HuH-7.5 (cell line): ENCODE measurements at places on chromosomes 2 and 18.

DNA sequence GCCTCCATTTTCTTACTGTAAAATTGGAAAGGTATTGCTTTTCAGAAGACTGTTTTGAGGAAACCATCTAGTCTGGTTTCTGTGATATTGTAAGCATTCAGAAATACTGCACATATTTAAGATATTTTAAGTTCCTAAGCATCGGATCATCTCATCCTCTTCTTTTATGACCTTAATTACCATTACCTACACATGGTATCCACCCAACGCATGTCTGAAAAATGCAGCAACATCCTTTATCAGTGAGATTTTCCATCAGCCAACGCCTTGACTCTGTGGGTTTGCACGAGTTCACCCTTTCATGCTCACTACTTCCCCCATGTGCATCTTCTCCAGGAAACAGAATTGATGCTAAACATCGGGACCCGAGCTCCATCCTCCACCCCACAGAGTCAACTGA is 84.3 kb downstream of the COL4A4 start:
- no peak for DNase-seq

DNA sequence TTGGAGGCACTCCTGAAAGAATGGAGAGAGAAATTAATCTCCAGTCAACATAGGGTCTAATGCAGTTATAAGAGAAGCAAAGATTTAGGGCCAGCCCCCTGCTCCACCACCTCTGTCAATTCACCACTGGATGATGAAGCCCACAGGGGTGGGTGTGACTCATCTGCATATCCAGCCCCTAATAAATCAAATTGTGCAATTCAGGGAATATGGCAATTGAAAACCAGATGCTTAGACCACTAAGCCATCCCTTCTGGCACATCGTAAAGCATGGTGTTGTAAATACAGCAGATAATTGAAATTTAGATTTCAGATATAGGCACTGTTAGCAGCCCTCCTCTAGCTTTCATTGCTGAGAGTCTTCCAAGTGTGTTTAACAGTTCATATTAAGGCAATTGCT is 541.4 kb downstream of the PARD3B start:
- no peak for DNase-seq

- DNase-seq, result no peak
Measured at GRCh38 chr18:45171679-45172191, 443.5 kb upstream of the SLC14A2 start.

DNA sequence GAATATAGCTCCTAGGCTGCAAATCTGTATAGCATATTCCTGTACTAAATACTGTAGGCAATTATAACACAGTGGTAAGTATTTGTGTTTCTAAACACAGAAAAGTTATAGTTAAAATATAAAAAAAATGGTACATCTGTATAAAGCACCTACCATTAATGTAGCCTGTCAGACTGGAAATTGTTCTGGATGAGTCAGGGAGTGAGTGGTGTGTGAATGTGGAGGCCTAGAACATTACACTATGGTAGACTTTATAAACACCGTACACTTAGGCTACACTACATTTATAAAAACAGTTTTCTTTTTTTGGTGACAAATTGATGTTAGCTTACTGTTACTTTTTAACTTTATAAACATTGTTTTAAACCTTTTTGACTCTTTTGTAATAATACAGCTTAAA is 226.3 kb downstream of the CCDC85A start:
- DNase-seq, result no peak

- peak; percentile 81 for DNase-seq
Measured at GRCh38 chr2:234881413-234882241, 70.2 kb upstream of the SH3BP4 start.

DNA sequence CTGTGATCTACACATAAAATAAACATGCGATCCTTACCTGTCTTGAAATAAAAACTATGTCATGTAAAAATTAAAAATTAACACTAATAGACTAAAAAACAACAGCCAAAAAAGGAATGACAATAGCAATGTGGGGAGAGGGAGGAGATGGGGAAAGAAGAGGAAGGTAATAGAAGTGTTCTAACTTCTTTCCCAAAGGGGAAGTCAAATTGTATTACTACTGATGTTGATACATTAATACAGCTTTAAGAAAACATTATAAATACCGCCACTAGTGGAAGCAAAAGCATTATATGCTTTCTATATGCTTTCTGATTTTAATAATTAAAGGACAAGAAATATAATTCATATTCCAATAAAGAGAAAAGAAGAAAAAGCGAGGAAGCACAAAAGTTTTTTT is 22.2 kb downstream of the ZNF516 start:
- no peak for DNase-seq

GRCh38 chr18:71743634-71744033 is 800.5 kb downstream of the CBLN2 start:
- no peak for DNase-seq

- no peak for DNase-seq
Measured at GRCh38 chr2:112290088-112290487, 14.7 kb downstream of the ZC3H6 start.
